Astrocyte (in vitro differentiated cells and primary cell): ENCODE measurements at places on chromosomes 4 and X.

DNA sequence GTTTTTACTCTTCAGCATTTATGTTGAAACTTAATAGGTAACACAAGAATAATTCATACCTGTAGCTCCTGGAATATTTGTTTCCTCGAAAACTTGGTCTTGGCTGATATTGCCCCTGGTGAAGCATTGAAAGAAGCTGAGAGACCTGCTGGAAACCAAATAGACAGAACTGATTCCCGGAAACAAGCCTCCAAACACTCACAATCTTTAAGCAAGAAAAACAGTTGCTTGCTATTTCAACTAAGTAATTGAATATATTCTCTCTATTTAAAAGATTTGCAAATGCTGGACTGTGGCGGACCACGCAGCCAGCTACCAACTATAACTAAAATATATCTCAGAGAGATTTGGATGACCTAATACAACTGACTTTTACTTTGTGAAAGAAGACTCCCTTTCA lies 3.6 kb downstream of the PCDH18 start:
- DNase-seq: no peak

- peak; percentile 99 for DNase-seq
Measured at GRCh38 chr4:7861440-7861881, 78.2 kb downstream of the AFAP1 start.

- no peak for DNase-seq
Measured at GRCh38 chr4:152172146-152172545, 363.7 kb downstream of the FBXW7 start.

- no peak for DNase-seq
Measured at GRCh38 chr4:172412851-172413580, 599.8 kb downstream of the GALNTL6 start.

DNA sequence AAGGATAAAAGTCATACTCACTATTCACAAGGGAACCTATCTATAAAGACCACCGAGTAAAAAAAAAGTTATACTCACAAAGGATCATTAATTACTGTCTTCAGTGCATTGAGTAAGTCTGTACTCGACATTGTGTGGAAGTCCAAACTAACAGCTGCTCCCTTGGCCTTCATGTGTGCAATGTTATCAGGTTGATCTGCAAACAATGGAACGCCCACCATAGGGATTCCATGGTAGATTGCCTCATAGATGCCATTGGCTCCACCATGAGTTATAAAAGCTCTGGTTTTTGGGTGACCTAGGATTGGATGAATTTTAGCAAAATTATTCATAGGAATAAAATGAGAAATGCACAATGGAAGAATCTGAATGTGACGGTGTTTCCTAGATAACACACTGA lies 10.6 kb downstream of the UGT2B4 start:
- DNase-seq: peak; percentile 75

DNA sequence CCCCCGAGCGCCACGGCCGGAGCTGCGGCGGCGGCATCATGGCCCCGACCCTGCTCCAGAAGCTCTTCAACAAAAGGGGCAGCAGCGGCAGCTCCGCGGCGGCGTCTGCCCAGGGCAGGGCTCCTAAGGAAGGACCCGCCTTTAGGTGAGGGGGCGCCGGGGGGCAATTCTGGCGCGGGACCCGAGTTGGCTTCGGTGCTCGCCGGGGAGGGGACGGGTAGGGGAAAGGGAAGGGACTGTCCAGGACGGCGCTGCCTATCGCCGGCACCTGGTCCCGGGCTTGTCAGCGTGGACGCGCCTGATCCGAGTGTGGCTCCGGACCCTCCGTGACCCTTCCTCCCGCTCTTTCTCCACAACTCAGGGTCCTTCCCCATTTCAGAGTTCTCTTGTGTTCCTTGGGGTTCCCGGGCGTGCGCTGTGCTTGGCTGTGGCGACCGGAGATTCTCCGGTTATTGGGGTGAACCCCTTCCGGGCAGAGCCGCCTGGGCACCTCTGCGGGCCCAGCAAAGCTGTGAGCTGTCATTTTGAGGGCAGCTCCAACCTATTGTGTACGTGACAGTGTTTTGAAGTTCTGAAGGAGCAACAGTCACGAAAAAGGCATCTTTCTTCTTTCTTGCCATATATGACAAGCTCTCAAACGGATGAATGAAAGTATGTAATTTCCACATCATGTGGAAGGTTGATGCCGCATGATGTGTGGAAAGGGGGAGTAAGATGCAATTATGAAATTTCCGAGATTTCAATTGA lies 522 bp downstream of the FNIP2 start:
- DNase-seq: no peak
